Cerebellar nuclear complex (tissue), 1 donor: ENCODE measurements at places on chromosomes 3 and 15.

- DNase-seq = no peak
These were observed 396.5 kb upstream of the GBE1 start for GRCh38 chr3:82157952-82158351.

DNA sequence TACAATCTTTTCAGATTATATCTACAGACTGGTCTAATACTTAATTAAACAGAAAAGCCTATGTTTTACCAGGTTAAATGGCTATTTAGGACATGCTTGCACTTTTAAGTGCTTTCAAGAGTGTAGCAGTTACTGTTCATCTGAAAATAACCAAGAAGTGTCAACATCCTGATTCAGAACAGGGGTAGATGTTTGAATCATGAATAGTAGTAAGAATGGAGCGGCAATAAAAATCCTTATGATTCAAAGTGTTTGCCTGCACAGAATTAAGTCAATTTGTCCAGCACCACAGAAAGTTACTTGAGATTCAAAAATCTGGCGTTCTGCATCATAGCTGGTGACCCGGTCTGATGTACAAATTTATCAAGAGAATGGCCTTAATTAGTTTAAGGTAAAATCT is 48.3 kb downstream of the GREM1 start:
- DNase-seq = no peak

- DNase-seq = peak; percentile 58
These were observed 213.4 kb upstream of the TBL1XR1 start for GRCh38 chr3:177410730-177411129.

DNA sequence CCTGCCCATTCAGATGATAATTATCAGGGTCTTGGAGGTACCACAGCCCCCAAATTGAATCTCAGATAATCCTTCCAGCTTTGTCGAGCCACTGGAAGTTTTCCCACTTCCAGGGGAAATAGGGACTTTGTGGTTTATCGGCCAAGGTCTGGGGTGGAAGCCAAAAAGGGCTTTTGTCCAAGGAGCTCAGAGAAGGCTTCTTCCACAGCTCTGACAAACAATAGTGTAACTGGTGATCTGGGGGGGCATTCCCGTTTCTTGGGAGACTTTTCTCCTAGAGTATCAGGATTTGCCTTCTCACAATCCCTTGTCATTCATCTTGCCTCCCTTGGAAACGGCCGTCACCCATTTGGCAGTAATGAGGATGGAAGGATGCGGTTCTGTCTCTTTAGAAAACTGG is 18.4 kb downstream of the SRGAP3 start:
- no peak for DNase-seq

- DNase-seq = no peak
These were observed 858.5 kb upstream of the CFAP20DC start for GRCh38 chr3:59908280-59908679.

DNA sequence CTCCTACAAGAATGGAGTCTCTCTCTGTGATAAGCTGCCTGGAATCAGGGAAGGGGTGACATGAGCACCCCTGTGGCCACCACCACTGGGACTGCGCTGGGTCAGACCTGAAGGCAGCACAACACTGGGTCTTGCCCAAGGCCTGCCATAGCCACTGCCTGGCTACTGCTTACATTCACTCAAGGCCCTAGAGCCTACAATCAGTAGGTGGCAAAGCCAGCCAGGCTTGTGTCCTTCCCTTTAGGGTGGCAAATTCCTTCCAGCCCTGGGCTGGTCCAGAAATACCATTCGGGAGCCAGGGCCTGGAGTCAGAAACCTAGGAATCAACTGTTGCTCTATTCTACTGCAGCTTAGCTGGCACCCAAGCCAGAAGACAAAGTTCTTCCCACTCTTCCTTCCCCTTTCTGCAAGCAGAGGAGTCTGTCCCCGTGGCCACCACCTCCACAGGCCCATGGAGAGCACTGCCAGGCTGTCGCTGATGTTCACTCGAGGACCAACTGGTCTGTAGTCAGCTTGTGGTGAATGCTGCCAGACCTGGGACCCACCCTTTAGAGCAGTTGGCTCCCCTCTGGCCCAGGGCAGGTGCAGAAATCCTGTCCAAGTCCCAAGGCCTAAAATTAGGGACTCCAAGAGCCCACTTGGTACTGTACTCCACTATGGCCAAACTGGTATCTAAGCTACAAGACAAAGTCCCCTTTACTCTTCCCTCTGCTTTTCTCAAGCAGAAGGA is 307.4 kb downstream of the THSD4 start:
- no peak for DNase-seq

- DNase-seq = no peak
These were observed 1.5 kb downstream of the CIB1 start for GRCh38 chr15:90232196-90232595.

DNA sequence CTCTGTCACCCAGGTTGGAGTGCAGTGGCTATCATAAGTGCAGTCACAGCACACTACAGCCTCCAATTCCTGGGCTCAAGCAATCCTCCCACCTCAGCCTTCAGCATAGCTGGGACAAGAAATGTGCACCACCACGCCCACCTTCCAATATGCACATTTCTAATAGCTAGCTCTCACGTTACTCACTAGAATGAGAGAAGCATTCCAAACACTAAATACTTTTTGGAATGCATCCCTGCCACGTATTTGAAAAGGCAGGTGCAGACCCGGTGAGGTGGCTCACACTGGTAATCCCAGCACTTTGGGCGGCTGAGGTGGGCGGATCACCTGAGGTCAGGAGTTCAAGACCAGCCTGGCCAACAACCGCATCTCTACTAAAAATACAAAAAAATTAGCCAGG is 7.6 kb upstream of the TCF12 start:
- no peak for DNase-seq

DNA sequence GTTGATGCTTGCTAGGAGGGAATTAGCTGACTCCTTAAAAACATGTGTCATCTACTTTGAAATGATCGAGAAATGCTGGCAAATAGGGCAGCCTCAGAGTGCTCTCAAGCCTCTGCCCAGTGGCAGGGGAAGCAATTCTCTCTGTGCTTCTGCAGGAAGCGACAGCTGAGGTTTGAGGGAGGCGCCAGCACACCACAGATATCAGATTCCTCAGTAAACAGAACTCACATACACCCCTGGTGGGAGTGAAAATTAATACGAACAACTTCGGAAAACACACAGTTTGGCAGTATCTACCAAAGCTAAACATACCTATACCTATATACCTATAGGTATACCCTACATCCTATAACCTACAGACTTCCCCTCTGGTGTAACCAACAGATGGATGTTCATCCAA is 61.3 kb downstream of the NSMCE3 start:
- DNase-seq = no peak

DNA sequence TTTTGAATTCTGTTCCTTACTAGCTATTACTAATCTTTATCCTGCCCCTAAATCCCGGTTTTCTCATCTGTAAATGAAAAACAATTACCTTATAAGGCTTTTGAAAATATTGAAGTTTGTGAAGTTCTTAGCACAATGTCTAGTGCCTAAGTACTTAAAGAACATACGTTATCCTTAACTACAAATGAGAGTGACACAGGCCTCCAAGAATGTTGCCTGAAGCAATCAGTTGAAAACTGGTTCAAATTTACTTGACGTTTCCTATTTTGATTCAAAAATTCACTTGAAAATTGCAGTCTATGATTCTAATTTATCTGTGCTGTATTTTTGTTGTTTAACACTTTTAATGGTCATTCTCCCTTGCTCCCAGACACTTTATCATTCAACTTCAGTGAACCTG is 3.2 kb downstream of the SENP7 start:
- no peak for DNase-seq

DNA sequence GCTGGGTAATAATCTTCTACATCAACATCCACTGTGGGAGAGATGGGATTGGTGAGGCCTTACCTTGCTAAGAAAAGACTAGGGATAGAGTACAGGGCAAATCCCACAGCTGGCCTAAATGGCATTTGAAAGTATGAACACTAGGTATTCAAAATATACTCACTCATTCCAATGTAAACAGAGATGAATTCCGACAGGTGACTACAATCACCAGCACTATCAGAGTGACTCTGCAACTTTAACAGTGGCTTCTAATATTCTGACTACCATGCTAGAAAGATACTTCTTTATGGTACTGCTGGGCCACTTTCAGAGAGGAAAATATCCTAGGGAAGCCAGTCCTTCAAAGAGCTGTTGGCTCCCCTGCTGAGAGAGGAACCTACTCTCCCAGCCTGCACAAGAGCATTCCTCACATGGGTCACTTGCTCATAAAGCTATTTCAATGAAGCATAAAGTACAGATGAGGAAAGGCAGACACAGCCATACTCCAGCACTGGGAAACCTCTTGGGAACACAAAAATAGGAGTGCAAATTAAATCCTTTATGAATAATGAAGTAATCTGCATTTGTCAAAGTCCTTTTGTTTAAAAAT is 21.5 kb upstream of the MAN2C1 start:
- DNase-seq = no peak

- DNase-seq = no peak
These were observed 32.9 kb downstream of the PSTPIP1 start for GRCh38 chr15:77027697-77028450.

DNA sequence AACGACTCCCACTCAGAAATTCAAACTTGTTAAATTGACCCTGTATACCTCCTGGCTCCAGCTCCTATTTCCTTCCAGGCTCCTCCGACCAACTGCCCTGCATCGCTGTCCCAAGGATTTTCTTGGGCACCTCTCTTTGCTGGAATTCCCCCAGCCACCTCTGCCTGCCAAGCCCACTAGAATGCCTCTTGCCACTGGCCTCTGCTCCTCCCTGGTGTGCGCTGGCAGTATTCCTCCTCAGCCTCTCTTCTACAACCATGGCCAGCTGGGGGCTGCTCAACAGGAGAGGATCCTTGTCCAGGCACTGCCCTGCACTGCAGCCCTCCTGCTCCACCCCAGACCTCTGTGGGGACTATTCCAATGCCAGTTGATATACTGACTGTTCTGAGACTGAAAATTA is 7.4 kb downstream of the WNT7A start:
- no peak for DNase-seq

GRCh38 chr3:74119221-74119620 is 494.5 kb upstream of the PDZRN3 start:
- no peak for DNase-seq

DNA sequence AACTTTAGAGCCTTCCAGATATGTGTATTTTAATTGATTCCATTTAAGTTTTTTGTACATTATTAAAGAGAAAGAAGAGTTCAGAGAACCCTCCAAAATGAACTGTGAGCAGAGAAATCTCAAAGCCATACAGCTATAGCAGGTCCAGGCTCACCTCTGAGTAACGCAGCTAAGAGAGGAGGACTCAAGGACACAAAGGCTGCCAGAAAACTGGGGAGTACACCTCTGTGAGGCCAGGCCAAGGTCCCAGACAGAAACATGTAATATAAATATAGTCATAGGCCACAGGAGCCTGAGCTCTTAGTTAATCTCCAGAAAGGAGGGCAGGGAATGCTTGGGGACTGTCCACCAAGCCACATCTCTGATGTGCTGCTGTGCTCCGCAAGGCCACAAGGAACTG is 66.5 kb downstream of the TMEM39A start:
- no peak for DNase-seq

GRCh38 chr3:182234881-182235280 is 523.2 kb downstream of the SOX2 start:
- no peak for DNase-seq

GRCh38 chr3:31050296-31050695 is 155.8 kb upstream of the GADL1 start:
- DNase-seq = no peak

GRCh38 chr3:36776436-36776835 is 12.1 kb upstream of the DCLK3 start:
- no peak for DNase-seq

DNA sequence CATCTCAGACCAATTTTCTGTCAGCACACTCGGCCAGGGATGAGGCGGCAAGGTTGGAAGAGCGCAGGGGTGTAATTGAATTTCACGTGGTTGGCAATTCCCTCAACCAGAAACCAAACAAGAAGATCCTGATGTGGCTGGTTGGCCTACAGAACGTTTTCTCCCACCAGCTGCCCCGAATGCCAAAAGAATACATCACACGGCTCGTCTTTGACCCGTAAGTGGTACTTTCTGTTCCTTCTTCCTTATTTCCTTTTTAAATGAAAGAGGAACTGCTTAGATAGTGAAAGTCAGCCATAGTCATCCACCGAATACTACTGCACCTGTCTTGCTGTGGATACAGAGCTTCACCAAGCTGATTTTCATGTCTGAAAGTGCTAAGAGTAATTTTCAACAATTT is 60.1 kb downstream of the SGO1 start:
- DNase-seq = no peak

- no peak for DNase-seq
These were observed 168.9 kb downstream of the XXYLT1 start for GRCh38 chr3:195101927-195102608.

GRCh38 chr15:40807888-40808461 is 702 bp upstream of the DNAJC17 start:
- DNase-seq = no peak
